ENCODE measurements at places on chromosomes 5 and 9.

- DNase-seq, result no peak
These were observed 420.1 kb downstream of the MTRR start for GRCh38 chr5:8288897-8289516.

GRCh38 chr9:131394464-131395156 is 724 bp downstream of the PRRC2B start:
- peak; percentile 39 for DNase-seq

DNA sequence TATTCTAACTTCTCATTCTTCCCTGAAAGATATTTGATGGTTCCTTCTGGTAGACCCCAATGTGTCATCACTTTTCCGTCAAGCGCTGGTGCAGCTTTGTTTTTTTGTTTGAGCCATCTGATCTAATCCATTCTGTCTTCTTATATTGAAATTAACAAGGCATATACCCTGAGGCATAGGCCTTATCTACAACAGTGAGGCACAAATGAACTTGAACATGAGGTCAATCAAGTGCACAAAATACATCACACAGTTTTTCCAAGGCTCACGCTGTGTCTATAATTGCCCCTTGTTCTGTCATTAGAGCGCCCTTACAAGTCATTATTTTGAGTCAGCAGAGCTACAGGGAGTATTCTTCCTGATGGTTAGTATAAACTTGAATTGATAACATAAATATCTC is 406.6 kb downstream of the MAT2B start:
- no peak for DNase-seq

DNA sequence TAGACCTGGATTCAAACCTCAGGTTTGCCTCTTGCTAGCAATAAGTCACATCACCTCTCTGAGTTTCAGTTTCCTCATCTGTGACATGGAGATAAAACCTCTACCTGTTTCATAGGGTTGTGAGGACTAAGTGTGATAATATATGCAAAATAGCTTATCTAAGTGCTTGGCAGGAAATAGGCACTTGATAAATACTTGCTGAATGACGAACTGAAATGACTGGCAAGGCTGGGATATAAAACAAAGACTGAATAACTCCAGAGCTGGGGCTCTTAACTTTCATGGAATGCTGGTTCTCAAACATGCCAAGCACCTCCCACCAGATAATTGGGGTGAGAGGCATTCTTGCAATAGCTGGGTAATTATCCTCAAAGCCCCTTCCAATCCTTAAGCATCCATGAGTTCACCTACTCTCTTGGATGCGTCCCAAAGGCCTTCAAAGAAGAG is 87.6 kb downstream of the ADRB2 start:
- peak; percentile 78 for DNase-seq

- no peak for DNase-seq
These were observed 5.3 kb downstream of the SSNA1 start for GRCh38 chr9:137193771-137194170.
